CD4-positive, alpha-beta T cell treated with Interleukin-1 beta for 1 hour (primary cell): ENCODE measurements at places on chromosomes 12 and 14.

DNA sequence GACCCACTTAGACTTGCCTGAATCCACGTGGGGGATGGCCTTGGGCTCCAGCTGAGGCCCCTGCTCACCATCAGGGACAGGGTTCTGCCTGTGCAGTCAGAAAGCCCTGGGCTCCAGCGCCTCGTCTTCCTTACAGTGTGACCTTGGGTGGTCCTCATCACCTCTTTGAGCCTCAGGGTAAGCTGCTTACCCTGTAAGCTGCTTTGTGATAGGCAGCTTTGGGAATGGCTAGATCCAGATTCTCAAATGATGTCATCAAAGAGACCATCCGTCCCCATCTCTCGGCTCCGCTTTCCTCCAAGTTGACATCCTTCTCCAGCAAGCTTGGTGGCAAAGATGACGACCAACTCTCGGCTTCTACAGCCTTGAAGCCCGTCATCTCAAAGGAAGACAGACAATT lies 127.0 kb downstream of the ADCK1 start:
- DNase-seq = no peak

DNA sequence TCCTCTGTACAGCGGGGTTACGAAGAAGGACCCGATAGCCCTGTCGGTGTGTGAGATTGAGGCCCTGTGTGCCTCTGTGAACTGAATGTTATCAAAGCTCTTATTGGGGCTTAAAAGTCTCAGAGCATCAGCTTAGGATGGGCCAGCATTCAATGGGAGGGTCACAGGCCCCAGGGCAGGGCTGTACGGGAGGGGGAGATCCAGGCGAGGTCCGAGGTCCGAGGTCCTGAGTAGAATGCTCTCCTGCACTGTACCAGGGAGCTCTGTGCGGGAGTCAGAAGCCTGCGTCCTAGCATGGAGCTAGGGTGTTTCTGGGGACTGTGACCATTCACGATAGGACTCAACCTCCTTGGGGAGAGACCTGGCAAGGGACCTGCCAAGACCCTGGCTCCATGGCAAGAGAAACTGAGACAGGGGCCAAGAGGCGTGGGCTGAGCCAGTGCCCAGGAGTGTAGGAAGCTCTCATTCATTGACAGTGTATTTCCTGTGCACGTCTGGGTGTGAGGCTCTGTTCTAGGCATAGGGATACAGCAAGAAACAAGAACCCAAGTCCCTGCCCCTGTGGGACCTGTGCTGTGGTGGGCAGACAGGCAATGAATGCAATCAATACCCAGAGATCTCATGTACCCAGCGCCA lies 12.0 kb upstream of the FAM181A start:
- no peak for DNase-seq

GRCh38 chr12:68176257-68176656 lies 16.7 kb upstream of the IFNG start:
- DNase-seq = no peak

- peak; percentile 12 for DNase-seq
Measured at GRCh38 chr12:128534906-128535305, 267.9 kb downstream of the TMEM132C start.

- no peak for DNase-seq
Measured at GRCh38 chr12:115407036-115407435, 723.1 kb upstream of the TBX3 start.

DNA sequence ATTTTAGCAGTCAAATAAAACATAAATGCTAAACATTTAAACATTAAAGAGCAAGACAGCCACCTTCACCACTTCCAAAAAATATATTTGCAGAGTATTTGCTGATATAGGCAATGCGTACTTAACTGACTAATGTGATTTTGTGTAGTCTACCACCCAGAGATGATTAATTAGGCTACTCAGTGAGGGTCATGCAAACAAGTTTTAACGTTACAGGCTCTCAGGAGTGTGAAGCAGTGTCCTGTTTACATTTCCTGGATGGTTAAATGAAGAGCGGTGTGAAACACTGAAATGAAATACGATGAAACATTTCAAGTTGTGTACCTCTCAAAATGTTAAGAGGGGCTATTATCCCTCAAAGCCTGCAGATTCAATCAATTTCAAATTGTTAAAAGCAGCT lies 165.8 kb upstream of the LRIG3 start:
- no peak for DNase-seq

DNA sequence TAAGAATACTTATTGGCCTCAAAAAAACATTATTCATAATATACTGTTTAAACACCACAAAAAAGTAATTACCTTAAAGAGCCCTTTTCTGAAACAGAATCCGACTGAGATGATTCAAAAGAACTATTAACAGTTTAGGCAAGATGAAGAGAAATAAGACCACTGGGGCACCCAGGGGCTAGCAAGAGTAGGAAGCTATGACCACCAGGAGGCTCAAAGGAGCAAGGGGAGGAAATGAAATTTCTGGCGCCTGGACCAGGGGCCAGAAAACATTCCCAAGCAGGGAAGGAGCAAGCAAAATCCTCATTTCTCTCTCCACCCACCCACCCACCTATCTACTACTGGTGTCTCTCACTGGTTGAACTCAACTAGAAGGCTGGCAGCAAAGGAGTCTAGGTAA lies 6.3 kb upstream of the DCAF4 start:
- DNase-seq = no peak

GRCh38 chr14:71661441-71661840 lies 270.8 kb upstream of the RGS6 start:
- DNase-seq = no peak

GRCh38 chr14:86462193-86462753 lies 932.3 kb downstream of the FLRT2 start:
- DNase-seq = no peak

- DNase-seq = no peak
Measured at GRCh38 chr14:33317675-33318074, 379.0 kb downstream of the NPAS3 start.

DNA sequence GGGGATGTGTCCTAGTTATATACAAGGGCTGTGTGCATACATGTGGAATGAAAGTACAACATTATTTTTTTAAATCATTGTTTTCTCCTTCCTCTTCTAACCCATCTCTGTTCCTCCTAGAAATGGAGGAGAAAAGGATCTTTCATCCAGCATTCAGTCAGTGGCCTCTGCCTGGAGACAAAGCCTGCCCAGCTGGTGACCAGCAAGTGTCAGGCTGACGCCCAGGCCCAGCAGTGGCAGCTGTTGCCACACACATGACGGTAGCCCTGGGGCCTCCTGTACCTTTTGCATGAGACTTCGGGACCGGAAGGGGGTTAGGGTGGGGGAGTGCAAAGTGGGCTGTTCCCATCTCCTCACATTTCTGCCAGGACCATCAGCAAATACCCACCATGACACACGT lies 46.2 kb downstream of the ERH start:
- DNase-seq = no peak

GRCh38 chr14:51576117-51576430 lies 75.6 kb upstream of the FRMD6 start:
- no peak for DNase-seq

GRCh38 chr14:52918486-52918885 lies 32.4 kb downstream of the FERMT2 start:
- peak; percentile 31 for DNase-seq

GRCh38 chr12:80598004-80598606 lies 109.3 kb upstream of the MYF6 start:
- no peak for DNase-seq

- DNase-seq = no peak
Measured at GRCh38 chr12:82688596-82688995, 1.9 kb downstream of the TMTC2 start.

GRCh38 chr14:34604995-34605394 lies 25.0 kb downstream of the SNX6 start:
- DNase-seq = no peak

DNA sequence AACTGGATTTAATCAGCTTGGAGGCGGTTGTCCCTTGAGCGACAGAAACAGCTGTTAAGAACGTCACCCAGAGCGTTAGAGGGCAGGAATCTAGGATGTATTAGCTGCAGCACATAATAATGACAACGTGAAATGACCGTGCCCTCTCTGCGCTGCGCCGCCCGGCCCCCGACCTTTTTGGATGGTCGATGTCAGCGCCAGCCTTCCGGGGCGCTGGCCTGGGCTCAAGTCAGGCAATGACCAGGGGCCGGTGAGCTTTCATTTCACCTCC lies 427 bp upstream of the TMEM120B start:
- peak; percentile 31 for DNase-seq

DNA sequence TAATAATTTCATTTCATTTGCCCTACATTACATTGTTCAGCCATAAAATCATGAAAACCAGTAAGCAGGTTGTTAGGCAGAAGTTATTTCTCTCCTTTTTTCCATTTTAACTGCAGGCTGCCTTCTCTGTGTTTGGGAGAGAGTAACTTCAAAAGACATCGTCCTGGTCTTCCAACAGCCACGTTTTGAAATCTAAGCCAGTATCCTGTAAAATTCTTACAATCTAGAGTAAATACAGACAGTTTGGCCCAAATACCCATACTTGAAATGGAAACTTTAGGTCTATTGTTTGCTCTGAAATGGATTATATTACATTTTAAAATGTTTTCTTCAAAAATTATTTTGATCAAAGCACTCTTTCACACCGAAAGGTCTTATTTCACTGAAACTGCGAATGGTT lies 66.1 kb upstream of the SLCO1C1 start:
- no peak for DNase-seq

- no peak for DNase-seq
Measured at GRCh38 chr12:107122452-107122958, 29.2 kb upstream of the CRY1 start.

GRCh38 chr14:32404784-32405573 lies 75.9 kb downstream of the AKAP6 start:
- no peak for DNase-seq

DNA sequence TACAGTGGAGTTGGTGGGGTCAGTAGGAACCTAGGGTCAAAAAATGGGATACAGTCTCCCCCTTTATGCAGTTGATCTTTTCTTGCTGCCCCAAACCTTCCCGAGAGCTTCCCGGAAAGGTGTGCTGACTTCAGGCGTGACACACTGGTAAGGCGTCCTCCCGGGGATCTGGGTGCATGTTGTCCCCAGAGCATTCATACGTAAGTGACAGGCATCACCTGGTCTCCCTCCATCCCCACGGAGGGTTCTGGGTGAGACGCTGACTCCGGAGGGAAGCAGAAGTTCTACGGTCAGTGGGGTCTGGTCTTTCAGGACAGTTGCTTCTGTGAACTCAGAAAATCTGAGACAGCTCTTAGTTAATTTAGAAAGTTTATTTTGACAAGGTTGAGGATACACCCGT lies 159.6 kb upstream of the RTL1 start:
- no peak for DNase-seq

- DNase-seq = no peak
Measured at GRCh38 chr12:8455727-8456360, at the start of gene CLEC6A. Gene CLEC6A (plus strand): TSS chr12:8455962. CDS start chr12:8456112, 150 bp downstream.

DNA sequence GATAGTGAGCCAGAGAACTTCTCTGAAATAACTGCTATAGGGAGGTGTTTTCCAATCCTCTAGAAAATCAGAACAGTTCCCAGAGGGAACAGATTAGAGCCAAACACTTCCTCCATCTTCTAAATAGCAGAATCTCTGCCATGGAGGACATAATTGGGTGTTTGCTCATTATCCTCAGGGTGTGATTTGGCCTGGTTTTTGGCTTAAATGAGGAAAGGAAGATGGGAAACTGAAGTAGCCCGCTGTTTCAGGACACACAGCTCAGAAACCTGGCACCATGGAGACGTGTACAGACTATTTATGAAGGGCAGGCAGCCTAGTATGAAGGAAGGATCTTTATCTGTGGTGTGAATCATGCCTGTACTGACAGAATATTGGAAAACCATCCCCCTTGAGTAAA lies 231.7 kb upstream of the PRKD1 start:
- no peak for DNase-seq

DNA sequence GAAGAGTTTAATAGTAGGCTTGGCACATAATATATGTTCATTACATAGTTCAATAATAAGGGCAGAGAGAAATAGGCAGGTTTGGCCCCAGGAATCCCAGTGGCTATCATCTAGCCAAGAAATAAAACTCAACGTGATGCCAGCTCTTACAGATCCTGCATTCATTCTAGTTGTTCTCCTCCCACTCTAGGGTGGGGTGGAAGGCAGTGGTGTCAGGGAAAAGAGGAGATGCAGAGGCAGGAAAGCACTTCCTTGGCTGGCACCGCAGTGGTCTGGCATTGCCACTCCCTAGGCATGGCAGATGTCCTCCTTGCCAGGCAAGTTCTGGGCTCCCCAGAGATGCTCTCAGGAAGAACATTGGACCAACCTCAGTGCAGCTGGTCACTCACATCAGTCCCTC lies 383.6 kb downstream of the GRIN2B start:
- DNase-seq = no peak

- no peak for DNase-seq
Measured at GRCh38 chr14:68738559-68738958, 54.3 kb downstream of the ZFP36L1 start.

DNA sequence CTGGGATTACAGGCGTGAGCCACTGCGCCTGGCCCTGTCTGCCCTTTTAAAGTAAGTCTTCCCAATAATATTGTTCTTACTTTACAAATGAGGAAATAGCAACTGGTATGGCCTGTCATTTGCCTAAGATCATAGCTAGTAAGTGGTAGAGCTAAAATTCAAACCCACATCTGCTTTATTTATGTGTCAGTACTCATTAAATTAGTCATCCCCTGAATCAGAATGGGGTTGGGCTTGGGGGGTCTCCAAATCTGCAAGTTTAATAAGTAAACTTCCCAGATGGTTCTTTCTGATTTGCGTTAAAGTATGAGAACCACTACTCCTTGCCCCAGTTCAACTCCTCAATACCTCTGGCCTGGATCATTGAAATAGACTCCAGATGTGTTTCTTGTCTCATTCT lies 96.2 kb downstream of the FAR2 start:
- DNase-seq = no peak

GRCh38 chr14:103329401-103330347 lies 4.4 kb upstream of the EIF5 start:
- DNase-seq = peak; percentile 44

GRCh38 chr14:88002421-88003075 lies 2.4 kb upstream of the GPR65 start:
- peak; percentile 23 for DNase-seq

GRCh38 chr12:127711108-127711507 lies 555.9 kb upstream of the TMEM132C start:
- DNase-seq = no peak

- DNase-seq = no peak
Measured at GRCh38 chr14:50333014-50333509, 20.9 kb downstream of the DMAC2L start.

DNA sequence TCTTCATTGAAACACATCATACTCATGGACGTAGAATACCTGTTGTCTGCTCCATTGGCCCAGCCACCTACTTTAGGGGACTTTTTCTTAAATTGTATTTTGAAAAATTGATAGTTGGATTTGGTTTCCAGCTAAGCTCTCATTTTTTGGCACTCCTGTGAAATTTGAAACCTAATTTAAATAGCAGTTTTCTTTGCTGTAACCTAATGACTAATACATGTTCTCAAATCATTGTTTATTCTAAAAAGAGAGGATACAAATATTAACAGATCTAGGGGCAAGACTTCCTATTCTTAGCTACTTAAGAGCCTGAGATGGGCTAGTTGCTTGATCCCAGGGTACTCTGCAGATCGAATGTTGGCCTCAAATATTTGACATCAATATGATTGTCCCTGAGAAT lies 78.9 kb downstream of the PLEKHA5 start:
- DNase-seq = no peak

DNA sequence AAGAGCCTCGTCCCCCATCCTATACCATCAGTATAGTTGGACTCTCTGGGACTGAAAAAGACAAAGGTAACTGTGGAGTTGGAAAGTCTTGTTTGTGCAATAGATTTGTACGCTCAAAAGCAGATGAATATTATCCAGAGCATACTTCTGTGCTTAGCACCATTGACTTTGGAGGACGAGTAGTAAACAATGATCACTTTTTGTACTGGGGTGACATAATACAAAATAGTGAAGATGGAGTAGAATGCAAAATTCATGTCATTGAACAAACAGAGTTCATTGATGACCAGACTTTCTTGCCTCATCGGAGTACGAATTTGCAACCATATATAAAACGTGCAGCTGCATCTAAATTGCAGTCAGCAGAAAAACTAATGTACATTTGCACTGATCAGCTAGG lies 13.6 kb downstream of the ARHGAP5 start:
- no peak for DNase-seq
